ENCODE measurements at places on chromosomes 7 and 10.

DNA sequence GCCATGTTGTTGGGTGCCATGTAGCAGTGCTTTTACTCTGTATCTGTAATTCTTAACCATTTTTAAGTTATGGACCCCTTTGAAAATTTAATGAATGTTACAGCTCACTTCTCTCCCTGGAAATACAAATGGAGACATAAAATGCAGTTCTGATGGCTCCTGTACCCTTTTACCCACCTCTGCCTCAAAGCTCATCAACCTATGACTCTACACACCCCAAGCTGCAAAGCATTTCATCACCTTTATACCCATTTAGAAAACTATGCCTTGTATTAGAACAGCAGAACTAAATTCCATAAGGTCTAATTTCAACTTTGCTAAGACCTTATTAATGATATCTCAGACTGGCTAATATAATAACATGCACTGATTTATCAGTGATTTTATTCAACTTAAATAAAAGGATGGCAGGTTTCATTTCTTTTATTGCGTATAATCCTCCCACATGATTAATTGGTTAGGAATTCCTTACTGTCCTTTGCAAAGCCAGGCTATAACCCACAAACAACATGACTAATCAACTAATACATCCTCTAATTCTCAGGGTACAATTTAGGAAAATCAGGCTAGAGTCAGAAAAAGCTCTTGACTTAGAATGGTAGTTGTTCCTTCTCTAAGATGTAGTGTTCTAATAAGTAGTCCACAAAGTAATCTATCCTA lies 68.1 kb downstream of the CPEB3 start:
- peak; percentile 55 for DNase-seq

DNA sequence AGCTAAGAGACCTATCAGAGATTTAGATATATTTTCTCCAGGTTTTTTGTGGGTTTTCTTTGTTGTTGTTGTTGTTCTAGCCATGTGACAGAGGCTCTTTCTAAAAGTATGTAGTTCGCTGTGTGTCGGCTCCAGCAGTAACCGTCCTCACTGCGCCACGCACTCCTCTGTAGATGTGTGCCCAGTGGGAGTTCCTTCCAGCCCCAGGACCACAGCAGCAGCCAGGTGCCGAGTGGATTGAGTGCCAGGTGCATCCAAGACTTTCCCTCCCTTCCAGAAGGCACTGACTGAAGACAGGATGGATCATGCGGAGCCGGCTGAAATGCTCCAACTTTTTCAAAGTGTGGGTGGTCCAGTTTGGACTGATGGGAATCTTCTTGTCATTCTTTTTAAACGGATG lies 31.8 kb downstream of the WDR86 start:
- no peak for DNase-seq

GRCh38 chr10:70934701-70935100 lies 46.3 kb upstream of the PCBD1 start:
- no peak for DNase-seq

DNA sequence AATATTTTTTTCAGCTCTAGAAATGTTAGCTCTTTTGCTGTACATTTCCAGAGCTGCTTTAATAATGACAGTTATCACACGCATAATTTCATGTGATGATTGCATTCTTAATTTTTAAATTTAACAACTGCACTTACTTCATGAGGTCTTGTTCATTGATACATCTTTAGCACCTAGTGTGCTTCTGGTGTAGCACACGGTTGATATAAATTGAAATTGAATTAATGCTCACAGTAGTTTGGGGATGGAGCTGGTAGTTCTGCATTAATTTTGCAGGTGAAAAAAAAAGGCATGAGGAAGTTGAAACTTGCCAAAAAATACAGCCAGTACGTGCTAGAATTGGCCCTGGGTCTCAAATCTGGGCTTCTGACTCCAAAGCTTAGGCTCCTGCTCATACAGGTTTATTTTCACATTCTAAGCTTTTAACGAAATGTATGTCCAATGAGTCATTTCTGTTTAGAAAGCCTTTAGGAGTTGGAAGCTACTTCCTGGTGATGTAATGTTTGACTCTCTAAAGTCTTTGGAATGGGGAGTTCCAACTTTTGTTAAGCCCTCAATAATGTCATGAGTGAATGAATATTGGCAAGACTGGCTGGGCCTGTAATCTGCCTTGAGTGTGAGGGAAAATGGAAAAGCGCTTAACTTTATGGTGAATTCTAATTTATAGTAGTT lies 62.5 kb downstream of the DAGLB start:
- peak; percentile 95 for DNase-seq

DNA sequence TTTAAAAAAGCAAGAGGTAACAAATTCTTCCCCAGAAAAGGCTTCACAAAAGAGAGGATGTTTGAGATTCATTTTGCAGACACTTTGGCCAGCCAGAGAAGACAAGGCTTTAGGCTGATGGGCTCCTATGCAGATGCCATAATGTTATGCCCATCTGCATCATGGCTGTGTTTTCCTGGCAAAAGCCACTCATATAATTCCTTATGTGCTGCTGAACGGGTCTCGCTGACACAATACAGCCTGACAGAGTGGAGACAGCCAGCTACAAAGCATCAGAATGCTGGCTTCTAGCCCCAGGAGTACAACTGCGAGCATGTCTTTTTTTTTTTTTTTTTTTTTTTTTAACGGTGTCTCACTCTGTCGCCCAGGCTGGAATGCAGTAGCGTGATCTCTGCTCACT lies 1157.4 kb upstream of the AUTS2 start:
- no peak for DNase-seq

DNA sequence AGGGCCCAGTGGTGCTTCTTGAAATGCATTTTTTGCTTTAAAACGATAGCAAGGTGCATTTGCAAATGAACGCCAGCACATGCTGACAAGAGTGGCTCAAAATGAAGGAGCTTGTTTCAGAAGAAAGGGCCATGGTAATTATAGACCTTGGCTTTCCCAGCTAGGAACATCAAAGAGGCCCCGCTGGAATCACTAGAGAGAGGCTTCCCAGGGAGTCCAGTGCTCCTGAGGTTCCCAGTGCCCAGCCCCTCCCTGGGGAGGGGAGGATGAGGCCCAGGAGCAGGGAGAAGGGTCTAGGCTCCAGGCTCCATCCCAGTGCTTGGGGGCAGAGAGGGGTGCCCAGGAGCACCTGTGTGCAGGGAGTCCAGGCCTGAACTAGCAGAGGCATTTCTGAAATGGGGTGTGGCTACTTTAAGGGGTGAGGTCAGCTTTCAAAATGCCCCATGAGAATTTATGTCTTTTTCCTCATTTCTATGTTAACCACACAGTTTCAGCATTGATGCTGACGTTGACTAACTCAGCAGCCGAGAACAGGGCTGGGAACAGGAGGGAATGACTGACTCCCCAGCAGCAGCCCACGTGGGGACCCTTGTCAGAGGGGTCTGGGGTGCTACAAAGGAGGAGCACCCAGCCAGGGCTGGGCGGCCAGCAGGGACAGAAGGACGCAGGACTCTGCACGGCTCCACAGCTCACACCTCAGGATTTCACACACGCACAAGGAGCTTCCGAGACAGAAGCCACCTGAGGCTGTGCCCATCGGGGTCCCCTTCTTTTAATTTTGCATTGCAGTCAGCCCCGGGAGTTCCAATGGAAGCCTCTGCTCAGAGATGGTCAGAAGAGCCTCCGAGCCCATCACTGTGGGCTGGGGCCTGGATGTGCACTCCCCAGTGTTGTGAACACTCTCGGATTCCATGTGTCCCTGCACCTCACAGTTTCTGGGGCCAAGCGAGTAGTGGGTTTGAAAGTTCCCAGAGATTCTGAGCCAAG lies 570.2 kb downstream of the PTPRN2 start:
- no peak for DNase-seq

- no peak for DNase-seq
These were observed 49.3 kb upstream of the SLF2 start for GRCh38 chr10:100863433-100863832.

- DNase-seq: no peak
These were observed 2.0 kb upstream of the FEZF1 start for GRCh38 chr7:122306320-122307227.
